GM10248 (cell line): ENCODE measurements at places on chromosomes 6 and 20.

DNA sequence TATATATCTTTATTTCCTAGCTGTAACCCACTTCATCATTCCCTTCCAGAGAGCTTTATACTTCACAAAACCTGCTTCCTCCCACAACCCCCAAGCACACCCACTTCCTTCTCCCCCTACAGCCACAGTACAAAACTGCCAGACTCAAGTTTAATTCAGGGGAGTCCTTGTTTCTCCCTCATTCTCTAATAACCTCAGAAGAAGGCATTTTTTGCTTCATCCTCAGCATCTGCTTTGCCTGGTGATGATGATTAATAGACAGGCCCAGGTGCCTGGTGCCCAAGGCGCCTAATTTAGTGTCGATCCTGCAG lies 414.3 kb downstream of the KIF16B start:
- peak; percentile 7 for DNase-seq

DNA sequence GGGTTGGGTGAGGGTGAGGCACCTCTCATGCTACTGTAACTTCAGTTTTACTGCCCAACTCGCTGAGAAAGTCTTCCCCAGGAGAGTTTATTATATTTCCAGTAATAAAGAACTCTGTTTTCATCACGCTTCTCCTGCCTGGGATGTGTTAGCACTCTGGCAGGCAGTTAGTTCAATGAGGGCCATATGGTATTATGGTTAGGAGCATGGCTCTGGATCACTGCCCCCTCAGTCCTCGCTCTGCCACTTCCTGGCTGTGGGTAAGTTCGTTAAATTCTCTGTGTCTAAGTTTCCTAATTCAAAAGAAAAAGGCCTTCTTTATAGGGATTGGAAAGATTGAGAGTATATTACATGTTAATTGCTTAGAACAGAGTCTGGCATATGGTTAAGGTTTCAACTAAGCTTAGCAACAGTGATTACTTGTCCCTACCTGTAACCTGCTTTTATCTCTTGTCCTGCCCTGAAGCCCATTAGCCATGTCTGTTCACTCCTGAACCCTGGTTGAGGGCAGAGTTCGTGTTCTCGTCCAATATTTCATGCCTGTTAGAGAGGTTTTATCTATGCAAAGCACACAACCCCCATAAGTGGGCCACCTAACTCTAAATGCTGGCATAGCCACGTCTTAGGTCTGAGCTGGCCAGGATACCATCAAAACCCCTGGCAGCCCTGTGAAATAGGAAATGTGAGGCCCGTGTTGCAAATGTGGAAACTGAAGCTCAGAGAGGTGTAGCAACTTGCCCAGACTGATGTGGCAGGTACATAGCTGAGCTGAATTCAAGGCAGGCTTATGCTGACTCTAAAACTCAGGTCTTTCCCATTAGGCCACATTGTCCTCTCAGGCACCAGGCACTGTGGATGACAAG lies 342.5 kb upstream of the JARID2 start:
- DNase-seq, result no peak

- DNase-seq, result no peak
These were observed 3.3 kb downstream of the PERP start for GRCh38 chr6:138103871-138104270.

- no peak for DNase-seq
These were observed 16.3 kb downstream of the OVOL2 start for GRCh38 chr20:18041462-18041861.

DNA sequence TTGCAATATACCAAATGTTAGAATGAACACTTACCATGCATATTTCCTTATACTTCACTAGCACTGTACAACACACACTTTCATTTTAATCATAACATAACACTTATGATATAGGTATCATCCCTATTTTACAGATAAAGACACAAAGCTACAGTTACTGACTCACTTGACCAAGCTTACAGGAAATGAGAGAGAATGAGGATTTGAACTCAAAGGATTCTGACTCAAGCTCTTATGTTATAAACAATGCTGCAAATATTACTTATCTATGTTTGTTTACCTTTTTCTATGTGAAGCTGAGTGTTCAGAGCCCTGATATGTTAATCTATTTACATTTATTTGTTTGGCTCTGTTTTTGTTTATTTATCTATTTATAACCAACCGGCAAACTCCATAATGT lies 245.4 kb downstream of the PTPRK start:
- no peak for DNase-seq

DNA sequence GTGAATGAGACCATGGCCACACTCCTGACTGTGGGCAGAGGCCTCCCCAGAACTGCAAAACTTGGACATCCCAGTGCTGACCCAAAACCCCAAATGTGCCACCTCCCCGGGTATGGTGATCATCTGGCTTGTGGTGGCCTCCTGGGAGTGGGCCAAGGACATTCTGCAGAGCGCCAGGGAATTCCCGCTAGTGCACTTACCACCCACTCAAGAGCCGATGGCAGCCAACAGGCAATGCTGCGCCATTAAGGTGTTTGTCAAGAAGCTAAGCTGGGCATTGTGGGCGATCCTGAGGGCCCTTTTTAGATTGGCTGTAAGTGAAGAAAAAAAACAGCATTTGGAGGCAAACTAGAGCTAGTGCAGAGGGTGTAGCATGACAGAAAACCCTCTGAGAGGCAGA lies 9.4 kb downstream of the MMP24 start:
- DNase-seq, result no peak

DNA sequence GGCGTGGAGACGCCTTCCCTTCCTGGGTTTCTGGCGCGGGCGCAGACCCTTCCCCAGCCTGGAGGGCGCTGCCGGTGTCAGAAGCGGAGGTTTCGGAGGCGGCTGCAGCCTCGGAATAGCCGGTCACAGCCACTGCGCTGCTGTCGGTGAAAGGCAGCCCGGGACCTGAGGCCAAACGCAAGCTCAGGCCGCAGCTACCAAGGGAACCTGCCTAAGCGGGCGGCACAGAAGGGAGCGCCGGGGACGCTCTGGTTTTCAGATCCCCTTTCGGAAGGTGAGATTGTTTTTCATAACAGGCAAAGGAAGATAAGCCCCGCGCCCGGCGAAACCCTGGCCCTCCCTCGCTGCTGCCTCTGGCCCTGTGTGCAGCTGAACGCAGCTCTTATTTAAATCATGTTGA lies 116.5 kb downstream of the FAM120B start:
- peak; percentile 63 for DNase-seq

DNA sequence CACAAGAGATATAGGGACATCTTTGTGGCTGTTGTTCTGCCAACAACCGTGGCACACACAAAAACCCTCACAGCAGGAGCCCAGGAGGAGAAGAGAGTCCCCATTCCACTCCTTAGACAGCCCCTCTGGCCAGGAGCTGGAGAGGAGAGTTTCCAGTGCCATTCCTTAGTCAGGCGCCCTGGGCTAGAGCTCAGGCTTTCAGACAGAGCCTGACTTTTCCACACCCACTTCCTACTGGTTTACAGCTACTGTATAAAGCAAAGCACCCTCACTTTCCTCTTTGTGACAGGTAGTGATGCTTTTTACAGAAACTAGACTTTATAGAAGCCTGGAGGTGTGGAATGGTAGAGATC lies 145.9 kb downstream of the SYCP2 start:
- no peak for DNase-seq

DNA sequence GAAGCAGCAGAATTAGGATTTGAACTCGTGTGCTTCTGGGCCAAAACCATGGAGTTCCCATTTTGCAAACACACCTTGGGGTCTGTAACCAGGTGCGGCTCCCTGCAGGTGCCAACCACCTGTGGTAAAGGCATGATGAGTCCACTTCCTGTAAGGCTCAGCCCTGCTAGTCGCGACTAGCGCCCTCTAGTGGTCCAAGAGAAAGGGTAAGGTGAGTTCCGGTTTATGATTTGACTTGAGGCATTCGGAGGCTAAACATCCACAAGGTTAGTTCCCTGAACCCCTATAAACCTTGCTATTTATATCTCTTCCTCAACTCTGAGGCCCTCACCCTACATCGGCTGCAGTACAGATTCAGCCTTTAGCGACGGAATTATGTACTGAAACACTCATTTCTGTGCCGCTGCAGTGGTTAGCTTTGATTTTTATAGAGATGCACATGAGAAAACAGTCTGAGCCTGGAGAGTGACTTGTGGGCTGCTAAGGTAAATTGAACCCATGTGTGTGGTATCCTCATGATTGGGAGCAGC lies 173.4 kb downstream of the PLCB1 start:
- peak; percentile 43 for DNase-seq

GRCh38 chr6:14500809-14501208 lies 383.2 kb downstream of the CD83 start:
- no peak for DNase-seq

DNA sequence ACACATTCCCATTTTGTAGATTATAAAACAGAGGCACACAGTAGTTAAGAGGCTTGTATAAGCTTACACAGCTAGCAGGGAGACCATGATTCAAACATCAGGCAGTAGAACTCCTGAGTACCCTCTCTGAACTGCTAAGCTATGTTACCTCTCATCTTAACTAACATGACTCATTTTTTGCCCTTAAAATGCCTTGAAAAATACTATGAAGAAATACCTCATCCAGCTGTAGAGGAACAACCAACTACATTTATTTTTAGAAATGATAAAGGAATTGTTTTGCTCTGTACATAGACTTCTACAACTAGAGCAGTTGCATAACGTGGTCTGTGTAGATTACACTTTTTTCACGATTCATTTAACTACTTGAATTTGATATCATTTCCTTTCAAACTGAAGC lies 102.1 kb downstream of the FLRT3 start:
- DNase-seq, result no peak

DNA sequence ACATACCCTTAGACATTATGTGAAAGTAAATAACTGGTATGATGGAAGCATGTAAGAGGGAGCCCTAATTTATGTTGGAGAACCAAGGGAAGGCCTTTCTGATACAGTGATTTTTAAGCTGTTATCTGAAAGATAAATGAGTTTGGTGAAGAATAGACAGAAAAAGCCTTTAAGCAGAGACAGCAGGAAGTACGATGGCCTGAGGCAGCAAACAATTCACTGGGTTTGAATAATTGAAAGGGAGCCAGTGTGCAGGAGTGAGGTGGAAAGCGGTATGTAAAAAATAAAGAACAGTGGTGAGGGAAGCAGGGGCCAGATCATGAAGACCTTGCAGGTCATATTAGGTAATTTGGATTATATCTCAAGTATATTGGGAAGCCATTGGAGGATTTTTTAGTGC lies 4.1 kb upstream of the RAB23 start:
- no peak for DNase-seq

- no peak for DNase-seq
These were observed 18.3 kb downstream of the ARHGAP18 start for GRCh38 chr6:129691709-129692108.

- no peak for DNase-seq
These were observed 131.8 kb upstream of the BEND3 start for GRCh38 chr6:107246972-107247615.

DNA sequence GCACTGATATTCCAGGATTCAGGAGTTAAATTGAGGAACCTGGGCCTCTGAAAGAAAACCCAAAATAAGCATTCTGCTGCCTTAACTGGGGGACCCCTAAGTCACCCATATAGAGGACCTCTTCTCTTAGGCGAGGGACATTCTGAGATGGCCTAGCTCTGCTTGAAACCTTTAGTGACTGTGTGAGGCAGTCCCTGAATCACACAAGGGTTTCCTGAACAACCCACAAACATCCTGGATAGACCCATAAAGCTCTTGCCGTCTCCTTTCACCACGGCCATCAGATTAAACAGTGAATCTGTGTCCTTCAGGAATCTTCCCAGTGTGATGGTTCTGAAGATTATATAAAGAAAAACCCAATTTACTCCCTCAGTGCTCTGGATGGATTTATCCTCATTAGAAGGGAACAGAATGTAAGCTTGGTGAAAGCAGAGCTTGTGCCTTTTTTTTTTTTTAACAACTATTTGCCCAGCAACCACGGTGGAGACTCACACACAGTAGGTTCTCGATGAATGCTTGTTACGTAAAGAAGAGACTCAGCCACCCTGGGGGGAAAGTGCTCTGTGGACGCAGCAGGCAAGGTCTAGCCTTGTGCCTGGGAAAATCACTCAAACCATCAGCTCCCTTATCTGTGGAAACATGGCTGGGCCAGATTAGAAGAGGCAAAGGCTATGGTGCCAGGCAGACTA lies 39.1 kb upstream of the SIRPG start:
- no peak for DNase-seq

DNA sequence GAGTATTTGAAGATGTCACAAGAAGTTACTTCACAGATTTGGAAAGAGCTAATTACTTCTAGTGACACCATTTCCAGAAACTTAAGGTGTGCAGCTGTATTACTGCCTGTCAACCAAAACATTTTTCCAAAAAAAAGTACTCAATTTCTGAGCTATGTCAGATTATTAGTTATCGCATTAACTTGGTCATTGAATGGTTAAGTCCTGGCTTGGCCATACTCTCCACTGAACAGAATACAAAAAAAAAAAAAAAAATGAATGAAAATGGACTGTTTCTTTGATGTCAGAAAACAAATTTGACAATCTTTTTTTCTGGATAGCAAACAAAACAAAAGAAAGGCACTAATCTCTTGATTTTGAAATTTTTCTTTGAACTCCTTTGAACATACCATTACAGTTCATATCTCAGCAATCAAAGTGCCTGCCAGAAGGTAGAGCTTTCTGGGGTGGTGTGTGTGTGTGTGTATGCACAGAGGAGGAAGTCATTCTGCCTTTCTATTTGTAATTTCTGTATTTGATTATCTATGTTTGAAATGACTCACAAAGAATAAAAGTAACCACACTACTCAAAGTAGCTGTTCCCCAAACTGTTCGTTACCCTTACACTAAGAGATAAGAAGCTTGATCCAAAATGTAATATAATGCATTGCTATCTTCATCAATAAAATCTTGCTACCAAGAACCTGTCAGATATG lies 210.8 kb upstream of the FUT9 start:
- DNase-seq, result no peak

DNA sequence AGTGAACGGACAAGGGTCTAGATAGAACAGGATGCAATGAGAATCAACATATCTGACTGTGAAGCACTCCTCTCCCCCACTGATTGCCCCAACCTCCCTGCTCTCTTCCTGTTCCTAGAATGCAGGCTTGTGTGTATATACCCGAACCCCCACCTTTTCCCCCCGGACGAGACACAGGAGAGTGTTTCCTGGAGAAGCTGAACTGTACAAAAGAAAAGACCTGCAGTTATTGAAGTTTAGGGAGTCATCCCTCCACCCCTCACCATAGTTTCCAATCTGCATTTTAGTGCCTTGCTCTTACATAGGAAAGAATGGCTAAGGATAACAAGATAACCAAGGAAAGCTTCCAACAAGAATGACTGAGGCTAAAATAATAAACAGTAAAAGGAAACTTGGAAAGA lies 55.5 kb upstream of the PDE10A start:
- DNase-seq, result no peak
